ENCODE measurements at places on chromosomes 3 and 15.

- no peak for DNase-seq
Observed at GRCh38 chr3:87044409-87044808, 53.5 kb upstream of the VGLL3 start.

- peak; percentile 71 for DNase-seq
Observed at GRCh38 chr15:64895285-64896065, 16.2 kb upstream of the ANKDD1A start.

- no peak for DNase-seq
Observed at GRCh38 chr3:141387516-141387915, 19.2 kb downstream of the ZBTB38 start.

- DNase-seq, result no peak
Observed at GRCh38 chr3:87398168-87398801, 121.9 kb upstream of the POU1F1 start.

DNA sequence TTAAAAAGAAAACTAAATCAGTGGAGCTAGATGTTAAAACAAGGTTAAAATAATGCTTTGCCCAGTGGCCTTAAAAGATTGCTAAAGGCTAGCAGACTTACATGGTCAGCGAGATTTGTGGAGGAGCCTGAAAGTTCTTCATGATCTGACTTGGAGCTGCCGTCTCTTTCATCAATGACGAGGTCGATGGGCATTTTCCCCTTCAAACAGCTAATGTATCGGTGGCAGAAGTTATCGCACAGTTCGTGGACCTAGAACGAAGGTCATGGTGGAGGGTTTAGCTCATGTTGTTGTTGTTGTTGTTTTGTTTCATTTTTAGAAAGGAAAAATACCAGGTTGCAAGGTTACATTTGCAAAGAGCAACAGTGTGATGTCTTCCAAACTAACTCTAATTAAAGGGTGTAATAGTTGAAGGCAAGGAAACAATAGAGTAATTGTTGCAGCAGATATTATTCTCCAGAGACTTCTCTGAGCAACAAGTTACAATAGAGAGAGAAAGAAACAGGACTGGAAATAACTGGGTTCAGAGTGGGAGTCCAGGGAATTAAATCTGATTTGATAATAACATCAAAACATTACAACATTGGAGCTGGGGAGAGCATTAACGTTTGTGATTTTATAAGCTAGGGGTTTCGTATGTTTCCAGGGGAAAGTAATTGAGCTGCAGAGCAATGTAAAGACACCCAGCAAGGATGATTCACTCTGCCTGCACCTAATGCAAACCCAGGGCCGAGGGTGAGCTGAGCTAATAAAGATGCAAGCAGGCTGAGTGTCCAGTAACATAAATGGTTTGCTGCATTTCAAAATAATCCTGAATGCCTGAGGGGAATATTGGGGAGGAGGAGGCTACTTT is 6.6 kb downstream of the MEIS2 start:
- DNase-seq, result no peak

GRCh38 chr15:98121957-98122356 is 161.5 kb downstream of the ARRDC4 start:
- no peak for DNase-seq

DNA sequence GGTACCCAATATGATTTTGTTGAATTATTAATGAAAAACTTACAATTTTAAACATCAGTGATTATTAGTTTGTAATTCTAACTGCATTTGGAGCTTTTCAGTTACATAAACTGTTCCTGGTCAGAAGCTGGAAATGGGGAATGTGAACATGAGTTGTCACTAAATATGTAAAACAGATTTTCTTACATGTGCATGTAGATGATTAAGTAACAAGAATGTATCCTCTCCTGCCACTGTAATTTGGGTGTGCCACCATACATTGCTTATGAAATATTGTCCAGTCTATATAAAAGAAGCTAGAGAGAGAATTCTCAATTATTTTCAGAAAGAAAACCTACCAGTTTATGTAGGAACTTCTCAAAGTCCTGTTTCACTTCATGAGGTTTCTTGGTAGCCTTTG is 91.6 kb upstream of the FGF7 start:
- DNase-seq, result no peak
